ENCODE measurements at places on chromosomes 2 and 18. TPM values are rescaled to one million over a fixed set of nuclear protein-coding genes. Genes with fewer than 3 reads are reported as not detected.

The SERPINB12 gene
- not detected for polyA plus RNA-seq

The MRPL33 gene
- polyA plus RNA-seq: 497 TPM

DNA sequence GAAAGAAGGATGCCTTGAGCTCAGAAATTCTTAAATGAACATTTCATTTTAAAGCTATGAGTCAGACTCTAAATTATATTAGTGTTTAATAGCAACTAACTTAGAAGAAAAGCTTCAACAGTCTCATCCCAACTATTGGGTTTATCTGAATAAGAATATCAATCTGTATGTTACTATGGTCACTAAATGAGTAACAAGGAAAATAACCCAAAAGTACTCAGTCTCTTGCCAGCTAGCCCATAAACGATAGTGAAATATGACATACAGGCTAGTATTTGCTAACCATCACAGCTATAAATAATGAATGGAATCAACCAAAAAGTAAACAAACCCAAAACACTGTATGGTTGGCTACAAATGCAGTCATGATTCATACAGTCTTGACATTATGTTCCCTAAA lies 174.9 kb downstream of the RAB3GAP1 start:
- no peak for DNase-seq

- DNase-seq: no peak
These were observed 381.1 kb downstream of the HRH4 start for GRCh38 chr18:24841536-24841935.

DNA sequence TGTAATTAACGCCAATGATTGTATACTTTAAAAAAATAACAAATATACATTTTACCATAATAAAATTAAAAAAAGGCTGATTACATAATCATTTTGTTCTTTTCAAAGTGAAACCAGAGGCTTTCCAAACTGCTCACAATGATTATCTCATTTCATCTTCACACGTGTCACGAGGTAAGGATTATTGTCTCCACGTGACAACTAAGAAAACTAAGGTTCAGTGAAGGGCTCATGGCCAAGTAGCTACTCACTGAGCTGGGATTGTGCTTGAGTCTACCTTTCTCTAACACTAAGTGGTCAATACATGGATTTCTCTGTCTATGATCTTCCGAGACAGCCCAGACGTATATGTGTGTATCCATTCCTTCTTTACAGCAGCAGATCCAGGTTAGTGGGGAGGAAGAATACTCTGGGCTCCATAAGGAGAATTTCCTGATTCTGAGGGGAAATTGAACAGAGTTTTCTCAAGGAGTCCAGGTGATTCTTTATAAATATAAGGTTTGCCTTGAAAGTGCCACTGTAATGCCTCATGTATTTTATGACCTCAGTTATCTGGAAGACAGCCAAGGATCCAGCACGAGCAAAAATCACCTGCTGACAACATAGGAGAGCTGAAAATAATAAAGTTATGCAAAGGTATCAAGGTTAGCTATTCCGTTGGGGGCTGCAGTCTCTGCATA lies 25.6 kb upstream of the ACSL3 start:
- no peak for DNase-seq

The NEURL3 gene
- polyA plus RNA-seq: 0.51 TPM

- DNase-seq: no peak
These were observed 252.4 kb downstream of the LPIN1 start for GRCh38 chr2:11998626-11999378.

GRCh38 chr2:177245010-177245422 lies 19.5 kb downstream of the NFE2L2 start:
- peak; percentile 78 for DNase-seq

The C18orf63 gene
- not detected for polyA plus RNA-seq

The ANKRD30B gene
- polyA plus RNA-seq: not detected

DNA sequence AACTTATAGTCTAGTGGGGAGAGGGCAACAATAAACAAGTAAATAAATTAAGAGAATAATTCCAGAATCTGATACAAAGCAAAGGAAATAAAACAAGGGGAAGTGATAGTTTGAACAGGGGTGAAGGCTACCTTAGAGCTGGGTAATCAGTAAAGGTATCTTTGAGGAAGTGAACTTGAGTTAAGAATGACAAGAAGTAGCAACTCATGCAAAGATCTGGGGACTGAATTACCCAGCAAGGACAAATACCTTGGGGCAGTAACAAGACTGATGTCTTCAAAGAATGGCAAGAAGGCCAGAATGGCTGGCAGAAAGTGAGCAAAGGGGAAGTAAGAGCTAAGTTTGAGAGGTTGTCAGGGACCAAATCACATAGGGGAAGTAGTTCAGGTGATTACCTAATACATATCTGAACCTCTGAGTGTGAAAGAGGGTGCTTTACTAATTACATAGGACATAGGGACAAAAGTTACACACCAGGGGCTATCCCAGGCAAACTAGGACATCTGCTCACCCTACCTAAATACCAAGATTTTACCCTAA lies 244.6 kb upstream of the HNRNPA3 start:
- no peak for DNase-seq

The GPR45 gene
- polyA plus RNA-seq: not detected

DNA sequence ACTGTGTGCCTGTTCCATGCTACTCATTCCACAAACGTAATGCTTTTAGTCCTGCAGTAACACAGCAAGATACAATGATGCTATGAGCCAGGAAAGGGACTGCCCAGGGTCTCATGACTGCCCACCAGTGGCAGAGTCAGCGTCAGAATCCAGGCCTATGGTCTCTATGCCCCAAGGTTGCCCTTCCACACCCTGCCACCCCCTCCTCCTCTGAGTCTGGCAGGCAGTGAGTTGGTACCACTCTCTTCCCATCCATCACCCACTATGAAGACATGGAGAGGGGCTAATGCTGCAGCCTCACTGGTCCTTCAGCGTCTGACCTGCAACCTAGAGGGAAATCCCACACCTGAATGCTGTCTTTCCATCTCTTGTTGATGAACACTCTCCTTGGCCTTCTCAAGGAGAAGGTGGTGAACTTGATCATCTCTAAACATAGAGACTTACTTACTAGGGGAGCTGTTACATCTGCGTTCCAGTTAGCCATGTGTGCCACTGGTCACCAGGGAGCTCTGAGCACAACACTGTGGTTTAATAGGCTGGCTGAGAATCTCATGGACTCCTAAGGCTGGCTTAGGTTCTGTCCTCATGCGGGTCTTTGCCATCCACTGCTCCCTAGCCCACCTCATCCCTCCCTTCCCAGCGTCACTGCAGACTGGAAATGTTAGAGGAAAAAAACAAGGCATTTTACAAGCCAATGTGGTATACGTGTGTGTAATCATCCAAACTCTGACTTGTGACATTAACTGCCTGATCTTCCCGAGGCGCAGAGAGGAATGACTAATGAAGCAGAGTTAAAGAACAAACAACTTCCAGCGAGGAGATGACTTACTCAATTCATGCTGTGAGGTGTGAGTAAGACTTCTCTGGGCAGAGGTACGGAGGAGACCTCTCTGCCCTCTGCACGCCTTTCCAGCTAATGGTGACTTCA lies 28.8 kb downstream of the STEAP3 start:
- DNase-seq: peak; percentile 65
